LHCN-M2 (cell line): ENCODE measurements at places on chromosomes 11 and 22. TPM values are rescaled to one million over a fixed set of nuclear protein-coding genes. Genes with fewer than 3 reads are reported as not detected.

DNA sequence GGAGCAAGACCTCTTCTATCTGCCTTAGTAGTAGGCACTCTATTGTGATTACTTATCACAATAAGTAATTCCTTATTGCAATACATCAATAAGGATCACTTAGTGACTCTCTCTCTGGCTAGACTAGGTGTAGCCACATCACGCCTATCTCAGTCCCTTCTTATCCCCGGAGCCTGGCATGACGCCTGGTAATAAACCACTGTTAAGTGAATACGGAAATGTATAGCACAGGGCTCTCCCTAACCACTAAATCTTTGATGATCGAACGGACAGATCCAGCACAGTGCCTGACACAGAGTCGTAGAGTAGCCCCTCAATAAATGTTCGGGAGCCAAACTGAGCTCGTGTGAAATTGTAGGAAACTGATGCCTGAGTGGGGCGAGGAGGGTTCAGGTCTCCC is 143.3 kb downstream of the FBXO7 start:
- DNase-seq, result no peak

GRCh38 chr11:737366-737765 is 9.9 kb upstream of the TALDO1 start:
- no peak for DNase-seq

GRCh38 chr11:34149786-34150185 is 44.4 kb downstream of the NAT10 start:
- DNase-seq, result no peak

- no peak for DNase-seq
These were observed 16.2 kb downstream of the ABCC8 start for GRCh38 chr11:17460406-17460805.

DNA sequence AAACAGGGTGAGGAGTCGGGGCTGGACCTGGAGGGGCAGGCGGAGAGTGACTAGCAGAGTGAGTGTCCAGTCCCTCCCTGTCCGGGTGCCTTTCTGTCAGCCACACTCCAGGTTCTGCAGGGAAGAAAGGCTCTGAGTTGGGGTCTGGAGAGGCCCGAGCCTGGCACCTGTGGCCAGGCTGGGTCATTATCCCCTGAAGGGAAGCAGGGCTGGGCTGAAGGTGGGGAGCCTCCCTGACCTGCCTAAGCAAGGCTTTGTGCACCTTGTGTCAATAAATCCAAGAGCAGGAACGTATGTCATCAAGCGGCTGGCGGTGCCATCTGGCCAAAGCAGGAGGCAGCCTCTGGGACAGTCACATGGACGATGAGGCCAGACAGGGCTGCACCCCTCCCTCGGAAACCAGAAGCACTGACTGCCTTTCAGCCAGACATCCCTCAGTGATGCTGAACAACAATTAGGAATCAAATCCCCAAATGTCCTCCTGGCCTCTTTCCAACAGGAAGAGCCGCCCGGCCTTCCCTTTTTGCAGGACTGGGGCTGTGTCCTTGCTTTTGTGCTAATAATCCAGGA is 73.9 kb upstream of the FGF3 start:
- no peak for DNase-seq

- DNase-seq, result no peak
These were observed 32.8 kb downstream of the RSPH14 start for GRCh38 chr22:23109079-23109347.

DNA sequence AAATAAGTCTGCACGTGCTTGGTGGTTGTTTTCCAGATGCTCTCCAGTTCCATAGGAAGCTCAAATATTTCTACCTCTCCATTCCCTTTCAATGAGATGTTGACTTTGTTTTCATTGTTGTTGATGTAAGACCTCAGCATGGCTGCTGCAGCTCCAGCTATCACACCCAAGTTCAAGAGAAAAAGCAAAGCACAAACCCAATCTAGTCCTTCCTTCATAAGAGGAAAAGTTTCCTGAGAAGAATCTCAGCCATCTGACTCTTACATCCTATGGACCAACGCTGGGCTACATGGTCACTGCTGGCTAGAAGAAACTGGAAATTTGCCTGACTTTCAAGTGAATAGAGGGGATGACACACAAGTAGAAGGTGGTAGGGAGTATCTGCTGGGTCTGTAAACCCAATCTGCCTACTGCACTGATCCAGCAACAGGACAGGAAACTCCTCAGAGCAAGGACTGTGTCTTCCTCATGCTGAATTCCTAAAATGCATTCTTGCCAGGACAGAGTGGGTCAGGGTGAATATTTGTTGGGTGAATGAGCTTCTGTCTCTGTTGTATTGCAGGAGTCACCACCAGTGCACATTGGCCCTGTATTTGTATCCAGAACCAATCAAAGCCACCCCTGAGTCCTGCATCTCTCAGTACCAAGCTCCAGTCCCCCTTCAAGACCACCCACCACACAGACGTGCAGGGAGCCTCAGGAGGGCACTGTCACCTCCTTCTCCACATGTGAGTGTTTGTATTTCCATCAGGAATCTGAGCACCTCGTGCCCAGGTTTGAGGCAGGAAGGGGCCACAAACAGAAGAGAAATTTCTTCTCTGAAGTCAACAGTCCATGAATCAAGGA is 118.0 kb upstream of the IGLL5 start:
- no peak for DNase-seq

- no peak for DNase-seq
These were observed 3.9 kb downstream of the SCARF2 start for GRCh38 chr22:20433686-20434241.

DNA sequence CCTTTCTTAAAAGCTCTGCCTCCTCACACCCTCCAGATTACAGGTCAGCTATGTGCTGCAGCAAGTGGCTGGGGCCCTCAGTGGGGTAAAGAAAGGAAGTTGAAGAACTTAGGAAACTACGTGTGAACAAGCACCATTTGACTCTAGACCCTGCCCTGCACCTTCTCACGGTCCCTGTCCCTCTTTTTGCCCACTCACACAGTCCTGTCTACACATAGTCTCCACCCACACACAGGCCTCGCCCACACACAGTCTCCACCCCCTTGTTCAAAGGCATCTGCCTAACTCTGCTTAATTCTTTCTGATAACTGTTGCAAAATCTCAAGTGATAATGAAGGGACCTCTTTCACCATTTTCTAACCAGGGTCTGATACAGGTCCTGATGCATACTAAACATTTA is 59.0 kb downstream of the TMPRSS5 start:
- DNase-seq, result no peak

GRCh38 chr11:127656116-127656836 is 655.7 kb upstream of the KIRREL3 start:
- no peak for DNase-seq

GRCh38 chr22:33659448-33659847 is 260.8 kb downstream of the LARGE1 start:
- DNase-seq, result no peak

- no peak for DNase-seq
These were observed 15.7 kb downstream of the SPATA19 start for GRCh38 chr11:133829566-133829965.

DNA sequence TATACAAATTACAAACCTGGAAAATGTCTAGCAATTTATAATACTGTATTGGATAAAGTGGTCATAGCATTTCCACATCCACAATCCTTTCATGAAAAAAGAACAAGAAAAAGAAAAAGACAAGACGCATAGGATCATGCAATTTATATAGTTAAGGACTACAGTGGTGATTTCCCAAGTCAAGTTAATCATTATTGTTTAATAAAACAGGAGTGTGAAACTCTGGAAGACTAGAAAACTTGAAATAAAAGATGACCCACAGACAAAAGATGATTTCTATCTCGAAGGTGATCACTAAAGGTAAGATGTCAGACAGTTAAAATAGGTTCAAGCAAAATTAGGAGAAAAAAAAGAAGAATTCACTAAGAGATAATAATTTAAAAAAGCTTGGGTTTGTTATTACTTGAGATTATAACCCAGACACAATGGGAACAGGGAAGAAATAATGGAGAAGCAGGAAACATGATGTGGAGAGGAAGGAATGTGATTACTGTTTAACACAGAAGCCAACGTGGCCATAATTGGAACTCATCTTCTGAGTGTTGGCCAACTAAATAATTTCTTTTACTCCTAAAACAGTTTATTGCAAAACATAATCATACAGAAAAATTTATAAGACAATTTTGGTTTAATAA is 441.2 kb upstream of the ANO3 start:
- no peak for DNase-seq

GRCh38 chr11:47916361-47916841 is 64.0 kb upstream of the PTPRJ start:
- no peak for DNase-seq

DNA sequence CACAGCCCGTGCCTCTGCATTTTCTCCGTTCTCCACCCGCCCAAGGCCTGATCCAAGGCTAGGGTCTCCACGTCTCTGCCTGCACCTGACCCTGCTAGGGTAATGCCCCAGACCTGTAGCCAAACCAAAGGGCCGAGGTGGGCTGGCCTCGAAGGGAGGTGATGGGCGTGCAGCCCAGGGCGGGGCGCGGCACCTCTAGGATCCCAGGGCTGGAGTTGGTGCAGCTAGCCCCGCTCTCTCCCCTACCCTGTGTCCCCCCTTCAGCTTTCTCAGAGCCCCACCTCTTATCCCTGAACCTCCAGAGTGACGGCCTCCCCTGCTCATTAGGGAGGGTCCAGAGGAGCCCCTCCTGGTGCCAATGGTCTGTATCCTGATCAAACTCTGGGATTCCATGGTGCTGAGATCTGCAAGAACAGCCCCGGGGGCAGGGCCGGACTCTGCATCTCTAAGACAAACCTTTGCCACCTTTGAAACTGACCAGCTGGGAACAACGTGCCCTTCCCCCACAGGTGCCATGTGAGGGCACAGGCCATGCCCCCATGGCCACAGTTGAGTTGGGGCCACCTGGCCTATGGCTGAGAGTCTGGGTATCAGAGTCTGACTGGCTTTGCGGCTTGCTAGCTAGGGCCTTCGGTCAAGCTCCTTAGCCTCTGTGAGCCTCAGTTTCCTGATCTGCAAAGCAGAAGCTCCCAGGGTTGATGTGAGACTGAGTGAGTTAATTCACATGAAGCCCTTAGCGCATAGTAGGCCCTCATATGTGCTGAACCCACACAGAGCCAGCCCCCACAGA is 23.1 kb upstream of the CBX7 start:
- DNase-seq, result peak; percentile 50

DNA sequence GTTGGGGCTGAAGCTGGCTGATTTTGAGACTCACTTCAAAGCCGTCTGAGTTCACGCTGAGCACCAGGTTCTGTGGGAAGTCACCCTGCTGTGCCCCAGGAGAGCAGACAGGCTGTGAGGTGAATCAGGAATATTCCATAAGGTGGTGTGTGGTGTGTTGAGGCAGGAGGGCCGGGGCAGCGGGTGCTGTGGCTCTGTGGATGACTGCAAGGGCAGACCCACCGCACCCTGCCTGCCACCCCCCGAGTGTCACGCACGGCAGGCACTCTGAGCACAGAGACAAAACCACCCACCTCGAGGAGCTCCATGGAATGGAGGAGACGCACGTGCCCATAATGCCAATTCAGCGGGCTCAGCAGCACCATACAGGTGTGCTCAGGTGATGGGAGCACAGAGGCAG is 147.8 kb downstream of the PKNOX2 start:
- no peak for DNase-seq

GRCh38 chr11:87628957-87629356 is 546.3 kb downstream of the RAB38 start:
- DNase-seq, result no peak

- no peak for DNase-seq
These were observed 68.9 kb downstream of the C11orf91 start for GRCh38 chr11:33631749-33632091.

GRCh38 chr11:128553662-128554362 is 33.5 kb downstream of the ETS1 start:
- peak; percentile 63 for DNase-seq

DNA sequence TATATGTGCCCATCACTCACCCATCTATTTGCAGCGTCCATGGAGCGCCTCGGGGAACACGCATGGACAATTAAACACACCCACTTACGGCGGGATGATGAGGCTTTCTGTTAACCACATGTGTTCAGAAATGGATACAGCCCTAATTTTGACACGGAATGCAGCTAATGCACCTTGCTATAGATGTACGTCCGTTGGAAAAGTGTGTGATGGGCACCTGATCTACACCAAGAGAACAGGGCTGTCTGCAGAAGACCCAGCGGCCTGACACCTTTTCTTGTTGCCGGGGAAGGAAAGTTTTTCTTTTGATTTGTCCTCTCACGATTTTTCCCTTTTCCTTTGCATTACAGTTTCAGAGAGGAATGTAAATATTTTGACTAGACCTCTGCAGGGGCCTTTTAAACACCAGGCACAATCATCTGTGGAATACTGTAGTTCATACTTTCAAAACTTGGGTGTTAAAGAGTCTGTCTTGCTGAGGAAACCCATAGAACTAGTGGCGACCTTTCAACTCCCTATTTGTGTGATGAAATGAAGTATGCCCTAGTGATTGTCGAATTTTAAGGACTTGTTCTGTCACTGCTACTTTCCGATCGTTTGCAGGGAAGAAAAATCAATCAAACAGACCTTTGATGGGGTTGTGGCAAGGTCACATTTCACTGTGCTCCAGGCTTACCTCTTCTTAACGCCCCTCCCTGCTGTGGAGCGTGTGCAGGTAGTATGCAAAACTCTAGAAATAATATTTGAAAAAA is 16.5 kb upstream of the PAX6 start:
- no peak for DNase-seq

- DNase-seq, result peak; percentile 76
These were observed 10.1 kb downstream of the ACO2 start for GRCh38 chr22:41478891-41479521.

- no peak for DNase-seq
These were observed 975.5 kb upstream of the CCDC90B start for GRCh38 chr11:84261707-84262106.

GRCh38 chr22:19728836-19729235 is 5.5 kb downstream of the GP1BB start:
- no peak for DNase-seq

HSPA8 gene
- total RNA-seq, result 2,360 and 2,955 TPM in 2 replicates

LMNTD2 gene
- 0.46 and 1.3 TPM in 2 replicates for total RNA-seq

ASCL2 gene
- total RNA-seq, result not detected in 2 replicates

SPECC1L gene
- 34.0 and 39.9 TPM in 2 replicates for total RNA-seq

HPX gene
- 0.13 TPM in 1 of 2 replicates, not detected in the other for total RNA-seq

RFPL3 gene
- total RNA-seq, result not detected in 2 replicates

A4GALT gene
- total RNA-seq, result 22.6 and 29.3 TPM in 2 replicates

SLC22A9 gene
- not detected in 2 replicates for total RNA-seq

BAIAP2L2 gene
- total RNA-seq, result 0.06 and 0.13 TPM in 2 replicates

GAL gene
- not detected in 2 replicates for total RNA-seq
